ENCODE measurements at places on chromosomes 2 and 18. TPM values are rescaled to one million over a fixed set of nuclear protein-coding genes. Genes with fewer than 3 reads are reported as not detected.
A peak's percentile ranks its signal among the peaks of the same experiment; 100 is the strongest.

Gene SP140
- 1.4 TPM for total RNA-seq

Gene INO80C
- 10.0 TPM for total RNA-seq

Gene CNGA3
- total RNA-seq, result not detected

Gene SEPTIN10
- total RNA-seq, result 134 TPM

Gene MAP2
- 35.1 TPM for total RNA-seq

Gene FOXD4L1
- total RNA-seq, result not detected

Gene DAPL1
- 242 TPM for total RNA-seq

Gene GPN1
- 23.2 TPM for total RNA-seq

DNA sequence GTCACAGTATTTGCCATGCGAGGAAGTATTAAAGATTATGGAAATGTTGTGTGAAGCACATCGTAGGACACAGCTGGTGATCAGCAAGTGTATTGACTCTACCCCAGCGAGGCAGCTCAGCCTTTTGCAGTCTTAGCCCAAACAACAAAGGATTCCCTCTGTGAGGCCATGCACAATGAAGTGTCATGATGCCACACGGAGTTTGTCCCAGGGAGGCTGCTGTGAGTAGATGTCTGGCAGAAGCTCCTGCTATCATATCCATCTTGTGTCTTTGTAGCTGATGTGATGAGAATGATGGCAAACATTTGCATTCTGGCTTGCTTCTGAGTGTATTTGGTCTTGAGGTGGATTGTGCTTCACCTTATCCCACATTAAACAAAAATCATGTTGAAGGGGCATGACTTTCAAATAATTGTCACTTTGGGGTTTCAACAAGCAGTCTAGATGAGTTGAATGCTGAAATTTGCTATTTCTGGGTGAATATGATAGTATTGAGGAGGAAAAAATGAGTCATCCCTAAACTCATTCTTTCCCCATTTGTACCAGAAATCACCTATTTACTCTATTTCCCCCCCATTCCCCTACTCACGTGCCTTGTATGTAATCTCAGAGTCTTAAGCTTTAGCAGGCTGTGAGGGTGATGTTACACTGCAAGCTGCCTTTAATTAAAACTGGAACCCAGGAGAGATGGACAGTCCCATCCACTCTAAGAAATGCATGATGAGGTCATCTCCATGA lies 273.5 kb downstream of the RNF144A start:
- DNase-seq, result no peak

DNA sequence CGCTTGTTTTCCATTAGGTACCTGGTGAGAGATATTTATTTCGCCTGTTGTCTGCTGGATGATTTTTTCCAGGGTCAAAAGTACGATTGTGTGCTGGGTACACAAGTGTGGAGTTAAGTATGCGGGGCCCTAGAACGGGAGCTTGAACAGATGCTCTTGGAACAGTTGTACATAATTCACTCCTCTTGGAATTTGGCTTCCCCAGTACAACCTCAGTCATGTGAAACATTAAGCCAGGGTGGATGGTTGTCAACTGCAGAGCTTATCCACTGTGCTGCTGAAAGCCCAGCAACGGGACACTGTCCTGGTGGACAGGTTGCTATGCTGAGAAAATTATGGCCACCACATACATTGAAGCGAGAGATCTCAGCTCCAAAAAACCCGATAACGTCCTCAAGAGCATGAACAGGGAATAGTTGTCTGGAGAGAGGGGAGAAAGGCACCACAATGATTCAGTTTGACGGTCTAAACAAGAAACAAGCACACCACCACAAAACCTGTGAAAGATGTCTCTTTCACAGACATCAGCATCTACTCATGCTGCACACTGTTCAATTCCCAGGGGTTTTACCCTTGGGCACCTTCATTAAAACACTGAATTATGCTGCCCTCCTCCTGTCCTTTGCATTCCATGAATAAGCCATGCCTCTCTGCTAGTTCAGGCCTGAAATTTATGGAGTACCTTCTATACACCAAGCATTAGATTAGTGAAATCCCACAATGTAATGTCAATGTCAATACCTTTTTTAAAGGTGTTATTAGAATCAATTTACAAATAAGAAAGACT lies 176.8 kb upstream of the TRIB2 start:
- no peak for DNase-seq

DNA sequence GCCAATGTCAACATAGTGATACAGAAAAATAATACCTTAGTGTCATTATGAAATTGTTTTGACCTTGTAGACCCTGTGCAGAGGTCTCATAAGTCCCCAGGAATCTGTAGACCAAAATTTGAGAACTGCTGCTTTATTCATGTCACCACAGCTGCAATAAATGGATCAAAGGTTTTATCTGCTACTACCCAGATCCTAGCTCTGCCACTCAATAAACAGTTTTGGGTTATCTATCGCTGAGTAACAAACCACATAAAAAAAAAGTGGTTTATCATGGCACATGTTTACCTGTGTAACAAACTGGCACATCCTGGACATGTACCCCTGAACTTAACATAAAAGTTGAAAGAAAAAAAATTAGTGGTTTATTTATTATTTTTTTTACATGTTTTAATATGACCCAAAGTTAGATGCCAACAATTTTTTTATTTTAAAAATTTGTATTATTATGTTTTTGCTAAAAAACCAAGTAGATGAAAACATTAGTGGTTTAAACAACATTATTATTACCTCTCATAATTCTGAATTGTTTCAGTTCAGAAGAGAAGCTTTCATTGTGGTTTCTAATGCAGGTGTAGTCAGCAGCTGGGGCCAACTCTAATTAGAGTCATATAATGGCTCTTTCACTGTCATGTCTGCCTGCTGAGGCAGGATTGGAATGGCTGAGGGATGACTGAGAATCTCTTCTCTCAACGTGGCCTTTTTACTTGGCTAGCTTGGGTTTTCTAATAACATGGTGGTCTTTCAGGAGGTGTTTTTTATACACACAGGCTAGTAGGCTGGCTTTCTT lies 103.3 kb upstream of the SLC38A11 start:
- no peak for DNase-seq

- DNase-seq, result no peak
Observed at GRCh38 chr2:188628989-188629752, 337.5 kb downstream of the GULP1 start.

DNA sequence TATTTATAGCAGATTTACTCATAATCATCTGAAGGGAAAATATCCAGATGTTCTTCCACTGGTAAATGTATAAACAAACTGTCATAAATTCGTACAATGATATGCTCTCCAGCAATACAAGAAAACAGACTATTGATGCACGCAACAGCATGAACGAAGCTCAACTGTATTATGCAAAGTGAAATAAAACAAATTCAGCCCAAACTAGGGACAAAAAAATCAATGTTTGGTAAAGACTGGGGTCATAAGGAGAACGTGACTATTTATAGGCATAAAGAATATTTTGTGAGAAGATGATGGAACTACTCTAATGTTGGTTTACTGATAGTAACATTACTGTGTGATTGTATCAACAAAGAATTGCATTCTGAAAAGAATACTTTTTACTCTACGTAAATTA lies 1276.7 kb upstream of the DDX18 start:
- no peak for DNase-seq

DNA sequence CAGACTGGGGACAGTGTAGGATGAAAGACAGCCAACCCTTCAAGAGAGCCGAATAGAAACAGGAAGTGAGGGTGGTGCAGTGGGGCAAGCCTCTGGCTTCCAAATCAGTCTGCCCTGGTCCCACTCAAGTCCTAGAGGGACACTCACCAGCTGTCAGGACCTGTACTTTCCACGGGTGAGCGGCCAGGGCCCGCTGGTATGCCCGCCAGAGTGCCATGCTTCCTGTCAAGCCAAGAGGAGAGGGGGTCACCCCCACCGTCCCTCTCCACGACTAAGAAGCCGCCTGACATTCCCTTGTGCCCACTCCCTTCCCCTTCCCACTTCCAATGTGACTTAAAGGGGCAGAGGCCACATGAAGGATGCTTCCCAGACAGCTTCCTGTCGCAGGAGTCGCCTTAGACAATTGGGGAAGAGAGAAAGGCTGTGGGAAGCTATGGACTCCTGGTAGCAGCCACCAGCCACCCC lies 564 bp downstream of the MPV17 start:
- DNase-seq, result no peak

DNA sequence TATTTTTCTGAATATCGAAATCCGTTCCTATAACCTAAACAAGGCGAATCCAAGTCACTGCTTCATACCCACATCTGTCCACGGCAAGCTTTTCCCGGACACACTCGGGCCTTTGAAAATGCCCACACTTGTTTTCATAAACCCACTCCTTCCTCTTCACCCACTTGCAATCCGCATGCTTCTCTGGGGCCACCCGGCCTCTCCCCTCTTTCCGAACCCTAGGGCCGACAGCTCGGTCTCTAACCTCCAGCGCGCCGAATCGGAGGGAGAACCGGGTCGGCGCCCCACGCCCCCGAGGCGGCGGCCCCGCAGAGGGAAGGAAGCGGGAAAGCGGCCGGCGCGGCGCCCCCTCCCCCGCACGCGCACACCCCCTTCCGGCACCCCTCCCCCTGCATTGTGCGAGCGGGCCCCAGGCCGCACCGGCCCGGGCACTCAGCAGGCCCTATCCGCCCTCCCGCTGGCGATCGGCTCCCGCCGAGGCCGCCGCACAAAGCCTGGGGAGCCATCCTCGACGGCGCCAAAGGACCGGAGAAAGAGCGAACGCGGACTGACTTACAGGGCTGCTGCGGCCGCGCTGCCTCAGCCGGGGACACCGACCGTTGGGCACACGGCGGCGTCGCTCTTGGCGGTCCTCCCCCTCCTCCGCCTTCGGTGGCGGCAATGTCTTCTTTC lies 467 bp downstream of the PUM2 start:
- DNase-seq, result no peak

DNA sequence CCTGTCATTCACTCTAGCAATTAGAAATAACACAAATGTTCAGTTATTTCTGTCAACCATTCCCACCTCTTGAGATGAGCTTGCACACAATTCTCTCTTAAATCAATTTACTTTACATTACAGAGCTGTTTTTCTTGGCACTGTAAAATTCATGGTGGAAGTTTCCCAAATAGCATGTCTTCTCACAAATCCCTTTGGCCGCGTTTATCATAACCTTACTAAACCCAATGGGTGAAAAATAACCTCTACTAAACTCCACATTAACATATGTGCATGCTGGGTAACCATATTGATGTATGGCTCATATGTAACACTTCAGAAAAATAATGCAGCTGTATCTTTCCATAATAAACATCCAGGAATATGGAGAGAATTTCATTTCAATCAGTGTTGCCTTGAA lies 75.5 kb upstream of the SULT1C3 start:
- no peak for DNase-seq

DNA sequence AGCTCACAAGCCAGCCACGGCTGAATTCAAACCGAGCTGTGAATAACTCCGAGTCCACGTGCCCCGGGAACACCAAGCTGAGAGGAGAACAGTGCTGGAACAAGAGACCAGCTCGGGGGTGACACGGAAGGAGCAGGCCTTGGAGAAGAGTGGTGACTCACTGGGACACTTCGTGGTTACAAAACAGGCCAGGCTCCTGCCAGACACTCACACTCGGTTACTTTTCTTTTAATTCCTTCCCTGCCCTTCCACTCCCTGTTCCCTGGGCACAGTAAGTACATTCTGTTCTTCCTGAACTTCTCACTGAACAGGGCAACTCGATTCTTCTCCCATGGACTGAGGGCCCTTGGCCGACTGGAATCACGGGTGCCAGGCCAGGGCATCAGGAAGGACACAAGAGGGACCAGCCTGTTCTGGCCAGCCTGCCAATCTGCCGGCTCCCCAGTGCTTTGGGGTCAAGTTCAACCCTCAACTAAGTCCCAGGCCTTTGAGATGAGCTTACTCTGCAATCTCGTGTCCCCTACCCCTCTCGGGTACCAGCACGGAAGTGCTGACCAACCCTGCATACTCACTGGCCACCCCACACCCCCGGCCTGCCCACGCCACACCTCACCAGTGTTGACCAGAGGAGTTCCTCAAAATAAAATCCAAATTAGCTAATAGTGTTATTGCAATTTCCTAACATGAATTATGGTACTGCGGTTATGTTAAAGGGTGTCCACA lies 87.5 kb downstream of the TFCP2L1 start:
- peak; percentile 96 for DNase-seq

GRCh38 chr2:200469708-200470211 lies 40.1 kb downstream of the KCTD18 start:
- no peak for DNase-seq

DNA sequence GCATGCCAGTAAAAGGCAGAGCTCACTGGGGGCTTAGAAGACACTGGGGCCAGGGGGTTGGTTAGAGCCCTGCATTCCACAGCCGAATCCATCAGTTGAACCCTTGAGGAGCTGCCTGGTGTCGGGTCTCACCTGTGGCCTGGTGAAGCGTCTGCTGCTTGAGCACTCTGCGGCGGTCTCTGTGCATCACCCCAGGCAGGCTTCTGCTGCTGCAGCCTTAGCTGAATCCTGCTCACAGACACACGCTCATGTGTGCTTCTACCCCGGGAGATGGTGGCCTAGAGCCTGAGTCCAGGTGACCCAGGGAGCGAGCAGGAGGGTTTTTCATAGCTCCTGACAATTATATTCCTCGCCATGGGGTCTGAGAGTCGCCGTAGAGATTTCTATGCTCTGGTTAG lies 192.1 kb downstream of the MGAT5 start:
- DNase-seq, result no peak

DNA sequence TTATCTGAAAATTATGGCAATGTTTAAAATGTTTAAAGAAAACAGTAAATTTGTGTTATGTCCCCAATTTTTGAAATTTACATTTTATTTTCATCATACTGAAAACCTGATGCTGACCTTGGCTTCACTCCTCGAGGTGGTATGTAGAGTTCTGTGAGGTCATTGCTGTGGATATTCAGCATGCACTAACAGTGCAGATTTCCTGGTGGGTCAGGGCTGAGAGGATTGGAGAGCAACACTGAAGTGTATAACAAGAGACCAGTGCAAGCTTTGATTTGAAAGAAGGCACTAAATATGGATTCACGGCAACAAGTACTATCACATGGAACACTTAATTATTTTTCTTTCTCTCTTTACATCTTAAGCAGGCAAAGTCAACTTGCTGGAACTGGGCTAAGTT lies 134.1 kb downstream of the SLC8A1 start:
- DNase-seq, result no peak
